DMS 273 treated with DMSO at 0.1 percent for 48 hours (cell line): ENCODE measurements at places on chromosomes 1 and 21.

- DNase-seq, result peak; percentile 95
Measured at GRCh38 chr1:213987927-213988506, at the start of gene PROX1. TSS of gene PROX1 (plus strand) at chr1:213987973. CDS start at chr1:213996536, 8,563 bp downstream.

DNA sequence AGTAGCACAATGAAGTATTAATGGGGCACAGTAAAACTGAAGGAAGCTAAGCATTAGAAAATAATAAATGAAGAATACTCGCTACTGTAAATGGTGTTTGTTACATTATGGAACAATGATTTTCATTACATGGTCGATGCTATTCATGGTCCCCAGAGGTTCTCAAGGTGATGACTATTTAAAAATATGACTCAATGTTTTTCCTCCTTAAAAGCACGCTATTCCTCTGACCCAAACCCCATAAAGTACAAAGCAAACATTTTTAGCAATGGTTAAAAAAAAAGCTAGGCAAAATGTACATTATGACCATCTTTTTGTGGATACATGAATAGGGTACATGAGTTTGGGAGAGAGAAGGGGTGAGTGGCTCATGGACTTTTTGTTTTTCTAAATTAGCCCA is 34.3 kb downstream of the VAMP4 start:
- DNase-seq, result no peak

DNA sequence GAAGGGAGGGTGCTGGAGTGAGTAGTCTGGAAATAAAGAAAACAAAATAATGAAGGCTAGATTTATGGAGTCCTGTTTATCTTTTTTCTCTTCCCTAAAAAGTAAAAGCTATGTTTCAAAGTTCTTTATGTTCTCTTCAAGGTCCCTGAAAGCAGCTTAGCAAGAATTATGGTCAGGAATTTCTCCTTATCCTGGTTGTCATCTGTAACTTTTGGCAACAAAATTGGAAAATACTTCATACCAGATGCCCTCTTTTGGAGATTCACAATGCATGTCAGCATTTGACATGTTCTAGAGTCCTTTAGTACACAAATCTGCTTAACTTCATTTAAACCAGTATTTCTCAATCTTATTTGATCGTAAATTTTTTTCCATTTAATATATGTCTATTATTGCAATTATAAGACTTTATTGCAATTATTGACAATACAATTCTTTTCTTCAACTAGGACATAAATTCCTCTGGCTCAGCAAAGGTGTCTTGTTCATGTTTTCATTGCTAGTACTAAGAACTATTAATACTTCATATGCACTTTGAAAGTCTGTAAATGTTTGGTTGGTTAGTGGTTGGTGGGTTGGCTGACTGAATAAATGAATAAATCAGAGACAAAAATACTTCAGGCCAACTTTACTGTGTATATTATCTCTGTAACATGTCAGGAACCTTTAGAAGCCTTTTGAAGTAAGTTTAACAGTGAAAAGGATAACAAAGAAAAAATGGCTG is 101.5 kb downstream of the ATP1B1 start:
- DNase-seq, result no peak

DNA sequence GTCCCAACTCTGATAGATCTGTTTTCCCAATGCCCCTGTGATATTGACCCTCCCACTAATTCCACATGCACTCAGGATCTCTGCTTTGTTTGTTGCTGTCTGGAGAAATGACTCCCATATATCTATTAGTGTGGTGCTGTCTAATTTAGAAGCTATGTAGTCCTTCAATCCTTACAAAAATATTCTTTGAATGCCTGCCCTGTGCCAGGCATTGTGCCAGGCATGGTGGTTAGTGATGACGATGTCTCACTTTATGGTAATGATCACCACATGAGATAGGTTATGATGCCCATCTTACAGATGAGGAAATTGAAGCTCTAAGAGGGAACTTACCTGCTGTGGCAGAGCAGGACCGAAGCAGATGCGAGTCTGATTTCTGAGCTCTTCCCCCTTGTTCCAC is 12.9 kb downstream of the MYOG start:
- no peak for DNase-seq

GRCh38 chr21:39197448-39198233 is 14.4 kb upstream of the PSMG1 start:
- DNase-seq, result no peak

DNA sequence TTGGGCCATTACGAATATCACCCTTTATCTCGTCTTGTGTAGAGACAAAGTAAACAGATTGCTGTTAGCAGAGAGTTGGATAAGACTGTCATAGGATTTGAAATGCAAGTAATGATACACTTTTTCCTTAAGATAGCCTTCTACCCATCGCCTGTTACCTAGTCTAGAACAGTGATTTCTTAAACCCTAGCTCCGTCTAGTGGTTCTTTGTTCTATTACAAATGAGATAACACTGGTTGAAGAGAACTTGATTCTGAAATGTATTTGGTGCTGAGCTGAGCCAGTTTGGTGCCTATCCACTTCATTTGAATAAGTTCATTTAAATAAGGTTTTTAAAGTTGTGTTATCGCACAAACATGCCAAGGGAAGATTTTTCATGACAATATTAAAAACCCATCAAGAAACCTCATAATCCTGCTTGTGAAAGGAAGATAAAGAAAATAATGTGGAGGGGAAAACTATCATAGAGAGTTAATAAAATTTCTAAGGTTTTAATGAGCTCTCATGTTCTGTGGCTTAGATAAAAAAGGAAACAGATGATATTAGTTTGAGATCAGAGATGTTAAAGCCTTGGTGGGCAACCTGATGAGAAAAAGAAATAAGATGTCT is 1.5 kb upstream of the KCNH1 start:
- DNase-seq, result peak; percentile 47
